Esophagus mucosa (tissue), 1 donor: ENCODE measurements at places on chromosomes 11 and 22. TPM values are rescaled to one million over a fixed set of nuclear protein-coding genes. Genes with fewer than 3 reads are reported as not detected.

Gene OR52I1
- total RNA-seq = not detected

Gene WBP2NL
- 0.60 TPM for total RNA-seq

Gene LRRC74B
- 0.20 TPM for total RNA-seq

- ATAC-seq = no peak
These were observed 1176.4 kb downstream of the BRD1 start for GRCh38 chr22:48651036-48651890.

- no peak for ATAC-seq
These were observed 13.5 kb downstream of the CCDC81 start for GRCh38 chr11:86388198-86388597.

DNA sequence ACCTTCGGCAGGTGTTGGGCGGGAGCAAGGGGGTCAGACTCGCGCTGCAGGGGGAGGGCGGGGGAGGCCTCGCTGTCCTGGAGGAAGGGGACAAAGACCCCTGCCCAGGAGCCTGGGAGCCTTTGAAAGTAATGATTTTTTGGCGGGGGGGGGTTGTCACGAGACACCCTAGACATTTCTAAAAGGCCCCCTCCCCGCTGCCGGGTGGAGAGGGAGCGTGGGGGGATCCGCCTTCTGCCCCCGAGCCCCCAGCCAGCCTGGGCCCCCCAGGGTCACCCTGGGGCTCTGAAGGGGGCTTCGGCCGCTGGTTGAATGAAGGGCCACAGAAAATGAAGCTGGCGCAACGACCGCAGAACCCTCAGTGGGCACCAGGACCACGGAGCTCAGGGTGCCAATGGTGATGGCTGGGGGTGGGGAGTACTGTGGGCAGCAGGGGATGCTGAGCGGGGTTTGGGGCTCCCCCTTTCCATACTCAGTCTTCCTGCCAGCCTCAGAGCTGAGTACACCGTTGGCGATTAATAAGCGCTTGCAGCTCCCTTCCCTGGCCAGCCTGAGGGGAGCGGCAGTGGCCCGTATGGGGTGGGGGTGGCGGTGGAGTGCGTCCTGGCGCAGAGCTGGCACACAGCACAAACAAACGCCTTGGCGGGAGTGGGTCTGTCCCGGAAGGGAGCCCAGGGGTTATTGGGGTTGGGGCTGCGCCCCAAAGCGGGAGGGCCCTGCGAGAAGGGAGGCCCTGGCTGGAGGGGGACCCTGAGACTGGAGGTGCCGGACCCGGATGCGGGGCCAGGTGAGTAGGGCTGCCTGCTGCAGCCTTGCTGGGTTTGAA, 1.2 kb upstream of the DUSP8 start:
- peak; percentile 30 for ATAC-seq

- ATAC-seq = no peak
These were observed 76.5 kb downstream of the RAB30 start for GRCh38 chr11:82995235-82995634.

- ATAC-seq = no peak
These were observed 76.2 kb upstream of the TTLL12 start for GRCh38 chr22:43262990-43263644.

GRCh38 chr11:30585125-30585891, 845 bp downstream of the MPPED2 start:
- ATAC-seq = peak; percentile 54

DNA sequence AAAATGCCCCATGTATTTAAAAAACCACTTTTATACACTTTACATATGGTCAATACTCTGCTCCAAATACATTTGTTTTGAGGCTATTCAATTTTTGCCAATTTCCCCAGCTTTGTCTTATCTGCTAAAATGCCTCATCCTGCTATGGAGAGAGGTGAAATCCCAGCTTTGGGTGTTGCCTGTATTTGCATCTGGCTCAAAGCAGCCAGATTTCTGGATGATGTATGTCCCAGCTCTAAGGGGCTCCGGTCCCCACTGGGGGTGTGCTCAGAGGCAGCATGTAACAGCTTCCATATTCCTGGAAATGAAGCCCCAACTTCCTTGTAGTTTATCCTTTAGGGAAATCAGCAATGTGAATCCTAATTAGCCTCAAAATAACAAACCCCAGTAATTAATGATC, 59.5 kb downstream of the WT1 start:
- ATAC-seq = no peak
